GM20000 (cell line): ENCODE measurements at places on chromosomes 4 and X.
A peak's percentile ranks its signal among the peaks of the same experiment; 100 is the strongest.

GRCh38 chr4:90648791-90649190, 521.6 kb downstream of the CCSER1 start:
- no peak for DNase-seq

GRCh38 chr4:79723507-79723906, 315.5 kb upstream of the GK2 start:
- no peak for DNase-seq

DNA sequence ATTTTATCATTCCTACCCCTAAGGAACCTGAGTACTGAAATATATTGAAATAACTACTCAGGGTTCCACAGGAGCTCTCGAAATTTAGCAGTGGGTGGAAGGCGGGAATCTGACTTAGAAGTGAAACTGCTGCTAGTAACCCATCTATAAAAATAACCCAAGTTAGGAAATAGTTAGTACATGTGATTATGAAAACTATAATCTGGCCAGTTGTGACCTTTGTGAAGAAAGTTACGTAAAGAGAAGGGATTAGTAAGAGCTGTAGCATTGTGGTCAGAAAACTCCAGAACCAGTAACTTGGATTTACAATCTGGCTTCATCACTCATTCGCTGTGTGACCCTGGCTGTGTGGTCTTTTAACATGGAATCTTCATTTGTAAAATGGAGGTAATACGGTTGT, 175.5 kb downstream of the RAPGEF2 start:
- no peak for DNase-seq

GRCh38 chrX:139930916-139931645, 1.8 kb downstream of the ATP11C start:
- DNase-seq, result peak; percentile 7

DNA sequence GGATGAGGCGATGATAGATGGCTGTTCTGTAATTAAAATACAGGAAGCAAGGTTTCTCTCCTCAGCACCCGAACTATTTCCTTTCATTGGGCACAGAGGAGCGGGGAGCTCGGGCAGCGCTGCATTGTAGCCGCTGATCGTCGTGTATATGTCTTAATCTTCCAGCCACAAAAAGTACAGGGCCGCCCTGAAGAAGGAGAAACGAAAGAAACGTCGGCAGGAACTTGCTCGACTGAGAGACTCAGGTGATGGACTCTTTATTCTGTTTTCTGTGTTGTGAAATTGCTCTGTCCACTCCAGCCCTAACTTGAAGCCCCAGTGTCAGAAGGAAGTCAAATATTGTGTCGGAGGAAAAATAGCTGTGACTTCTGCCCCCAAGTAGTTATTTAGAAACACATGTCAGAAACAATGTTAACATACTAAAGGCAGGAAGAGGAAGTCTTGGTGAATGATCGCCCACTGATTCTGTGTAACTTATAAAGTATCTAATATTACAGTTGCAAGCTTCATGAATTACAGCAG, 546 bp downstream of the ZRSR2 start:
- DNase-seq, result peak; percentile 4

GRCh38 chr4:173252024-173252935, 81.9 kb downstream of the HMGB2 start:
- DNase-seq, result peak; percentile 45
